ENCODE measurements at places on chromosomes 12 and 14.

GRCh38 chr12:116597886-116598285 is 38.7 kb downstream of the MAP1LC3B2 start:
- DNase-seq: no peak

- no peak for DNase-seq
Measured at GRCh38 chr12:5507401-5507935, 75.6 kb downstream of the NTF3 start.

- DNase-seq: no peak
Measured at GRCh38 chr12:129109174-129110001, 256.1 kb downstream of the GLT1D1 start.

- DNase-seq: no peak
Measured at GRCh38 chr12:57471661-57472060, 8.0 kb downstream of the ARHGAP9 start.

- DNase-seq: peak; percentile 29
Measured at GRCh38 chr14:81565441-81566290, 32.0 kb upstream of the SEL1L start.

GRCh38 chr12:2614341-2614740 is 180.4 kb upstream of the FKBP4 start:
- no peak for DNase-seq

- no peak for DNase-seq
Measured at GRCh38 chr12:51890133-51890464, 2.2 kb downstream of the ANKRD33 start.

- no peak for DNase-seq
Measured at GRCh38 chr14:41482861-41483260, 123.8 kb upstream of the LRFN5 start.

GRCh38 chr12:66268562-66268961 is 33.7 kb upstream of the HELB start:
- DNase-seq: no peak

- DNase-seq: no peak
Measured at GRCh38 chr12:80692114-80692513, 15.3 kb upstream of the MYF6 start.

DNA sequence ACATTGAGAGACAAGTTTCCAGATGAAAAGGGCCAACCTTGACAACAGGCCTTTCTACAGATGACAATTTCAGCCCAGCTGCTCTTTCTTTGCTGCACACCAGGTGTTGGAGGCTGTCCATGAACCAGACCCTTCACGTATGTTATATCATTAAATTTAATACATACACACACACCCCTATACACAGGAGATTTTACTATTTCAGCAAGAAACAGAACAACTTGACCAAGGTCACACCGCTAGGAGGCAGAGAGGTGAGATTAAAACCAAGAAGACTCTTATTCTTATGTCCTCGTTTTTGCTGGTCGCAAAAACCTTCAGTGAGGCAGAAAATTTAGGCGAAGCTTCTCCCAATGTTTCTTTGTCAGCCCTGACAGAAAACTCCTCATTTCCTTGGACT is 1585.9 kb downstream of the AACS start:
- DNase-seq: no peak

- no peak for DNase-seq
Measured at GRCh38 chr14:33323979-33324378, 385.3 kb downstream of the NPAS3 start.

- no peak for DNase-seq
Measured at GRCh38 chr14:24376448-24377070, 8.6 kb downstream of the NFATC4 start.

GRCh38 chr14:39765676-39766075 is 333.4 kb upstream of the FBXO33 start:
- no peak for DNase-seq

DNA sequence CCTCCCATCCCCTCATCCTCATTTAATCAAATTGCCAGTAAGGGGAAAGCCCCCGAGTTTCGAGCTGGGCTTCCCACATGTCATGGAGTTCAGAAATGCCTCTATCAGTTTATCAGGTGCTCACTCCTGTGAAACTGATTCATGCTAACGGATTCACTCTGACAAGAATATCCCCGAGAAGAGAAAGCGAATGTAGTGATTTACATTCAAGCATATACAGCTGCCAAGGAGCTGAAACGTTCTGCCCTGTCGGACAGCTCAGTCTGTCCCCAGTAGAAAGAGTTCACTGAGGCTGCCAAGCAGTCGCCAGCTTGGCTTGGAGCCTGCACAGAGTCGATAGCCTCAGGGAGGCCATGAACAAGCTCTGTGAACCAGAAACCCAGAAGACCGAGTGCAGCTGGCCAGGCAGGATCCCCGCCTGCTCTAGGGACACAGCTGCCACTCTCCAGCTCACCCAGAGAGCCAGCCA is 88.4 kb downstream of the TMCC3 start:
- DNase-seq: no peak

GRCh38 chr12:53989227-53990113 is 4.5 kb downstream of the HOXC10 start:
- peak; percentile 77 for DNase-seq

- DNase-seq: no peak
Measured at GRCh38 chr12:100661300-100661951, 87.9 kb downstream of the GAS2L3 start.

DNA sequence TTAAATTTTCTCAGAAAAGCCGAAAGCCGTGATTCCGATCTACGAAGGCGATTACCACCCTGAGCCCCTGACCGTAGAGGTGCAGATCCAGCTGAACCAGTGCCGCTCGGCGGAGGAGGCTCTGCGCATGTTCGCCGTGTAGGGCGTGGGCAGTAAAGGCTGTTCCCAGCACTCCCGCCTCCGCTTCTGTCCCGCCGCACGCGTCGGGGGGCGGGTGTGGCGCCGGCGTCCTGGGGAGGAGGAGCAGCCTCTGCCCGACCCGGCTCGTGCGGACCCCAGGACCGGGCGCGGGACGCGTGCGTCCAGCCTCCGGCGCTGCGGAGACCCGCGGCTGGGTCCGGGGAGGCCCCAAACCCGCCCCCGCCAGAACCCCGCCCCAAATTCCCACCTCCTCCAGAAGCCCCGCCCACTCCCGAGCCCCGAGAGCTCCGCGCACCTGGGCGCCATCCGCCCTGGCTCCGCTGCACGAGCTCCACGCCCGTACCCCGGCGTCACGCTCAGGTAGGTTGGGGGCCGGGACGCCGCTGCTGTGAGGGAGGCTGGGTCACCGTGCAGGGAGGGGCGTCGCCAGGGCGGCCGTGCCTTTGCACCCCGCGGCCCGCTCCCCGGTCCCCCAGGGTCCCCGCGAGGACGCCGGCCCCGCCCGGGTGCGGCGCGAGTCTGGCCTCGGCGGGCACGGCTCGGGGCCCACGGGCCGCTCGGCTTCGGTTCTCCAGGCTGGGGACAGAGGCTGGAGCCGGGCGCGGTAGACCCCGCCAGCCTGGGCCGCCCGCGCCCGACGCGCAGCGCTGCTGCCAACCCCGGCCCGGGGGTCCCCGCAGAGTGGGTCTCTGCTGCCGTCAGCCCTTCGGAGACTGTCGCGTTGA is at the start of gene B3GNT4:
TSS of gene B3GNT4 (plus strand) at position 409 of the 866 bp plus-strand sequence. CDS start 910 bp downstream, outside the sequence.
- peak; percentile 71 for DNase-seq

GRCh38 chr14:92175811-92176210 is 54.0 kb downstream of the CPSF2 start:
- no peak for DNase-seq

GRCh38 chr14:39217214-39217879 is 16.4 kb upstream of the MIA2 start:
- DNase-seq: peak; percentile 36

- DNase-seq: no peak
Measured at GRCh38 chr14:50055461-50056228, 60.7 kb downstream of the VCPKMT start.

- no peak for DNase-seq
Measured at GRCh38 chr14:103623308-103623707, 5.7 kb upstream of the KLC1 start.

DNA sequence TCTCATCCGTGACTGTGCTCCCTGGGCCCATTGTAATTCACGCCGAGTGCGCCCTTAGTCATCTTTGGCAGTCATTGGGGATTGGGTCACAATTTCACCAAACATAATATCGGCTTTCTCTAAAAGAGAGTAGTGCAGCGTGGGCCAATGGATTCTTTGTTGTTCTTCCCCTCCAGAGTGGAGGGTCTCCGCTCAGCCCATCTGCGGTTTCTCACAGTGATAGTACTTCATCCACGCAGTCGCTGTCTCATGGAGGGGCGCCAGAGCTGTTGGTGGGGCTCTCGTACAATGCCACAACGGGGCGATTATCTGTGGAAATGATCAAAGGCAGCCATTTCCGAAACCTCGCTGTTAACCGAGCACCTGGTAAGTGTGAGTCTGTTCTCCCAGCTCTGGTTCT is 321.8 kb downstream of the SNAPC1 start:
- DNase-seq: no peak

GRCh38 chr12:14273913-14274311 is 91.6 kb upstream of the ATF7IP start:
- no peak for DNase-seq

GRCh38 chr12:6451348-6452244 is at the start of gene TAPBPL:
TSS of gene TAPBPL (plus strand) at chr12:6452042. CDS start at chr12:6452249, 207 bp downstream.
- peak; percentile 47 for DNase-seq

Measured in A549 (cell line).